HCT116 (cell line): ENCODE measurements at places on chromosomes 13 and 19.

DNA sequence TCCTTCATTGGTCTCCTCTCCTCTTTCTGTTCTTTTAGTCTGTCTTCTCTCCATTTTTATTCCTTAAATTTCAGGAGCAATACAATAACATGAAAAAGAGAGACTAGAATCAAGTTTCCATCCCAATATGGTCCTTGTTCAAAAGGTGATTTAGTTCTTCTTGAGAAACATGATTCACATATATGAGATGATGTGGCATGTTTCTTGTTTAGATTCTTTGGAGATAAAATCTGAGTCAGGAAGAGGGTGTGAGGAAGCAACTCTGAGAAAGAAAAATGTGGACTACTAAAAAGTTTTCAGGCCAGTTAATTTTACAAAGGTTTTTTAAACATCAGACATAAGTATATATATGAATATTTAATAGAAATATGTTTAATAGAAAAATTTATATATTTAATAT is 231.4 kb downstream of the OXGR1 start:
- no peak for DNase-seq

GRCh38 chr13:29154390-29154789 is 334.3 kb downstream of the MTUS2 start:
- DNase-seq: no peak

- no peak for DNase-seq
Observed at GRCh38 chr13:113734099-113734825, 24.8 kb upstream of the TMEM255B start.

DNA sequence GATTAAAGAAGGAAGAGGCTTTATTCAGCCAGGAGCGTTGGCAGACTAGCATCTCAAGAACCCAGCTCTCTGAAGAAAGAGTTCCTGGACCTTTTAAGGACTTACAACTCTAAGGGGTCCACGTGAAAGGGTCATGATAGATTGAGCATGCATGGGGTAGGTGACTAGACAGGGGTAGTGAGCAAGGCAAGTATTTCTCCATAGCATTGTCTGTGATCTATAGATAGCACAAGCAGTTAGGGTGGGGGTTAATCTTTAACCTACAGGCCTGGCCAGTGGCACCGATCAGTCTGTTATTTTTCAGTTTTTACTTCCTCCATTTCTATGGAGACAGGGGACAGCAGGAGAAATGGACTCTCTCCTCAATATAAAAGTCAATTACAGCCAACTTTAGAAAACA is 983.7 kb downstream of the SLITRK1 start:
- no peak for DNase-seq

DNA sequence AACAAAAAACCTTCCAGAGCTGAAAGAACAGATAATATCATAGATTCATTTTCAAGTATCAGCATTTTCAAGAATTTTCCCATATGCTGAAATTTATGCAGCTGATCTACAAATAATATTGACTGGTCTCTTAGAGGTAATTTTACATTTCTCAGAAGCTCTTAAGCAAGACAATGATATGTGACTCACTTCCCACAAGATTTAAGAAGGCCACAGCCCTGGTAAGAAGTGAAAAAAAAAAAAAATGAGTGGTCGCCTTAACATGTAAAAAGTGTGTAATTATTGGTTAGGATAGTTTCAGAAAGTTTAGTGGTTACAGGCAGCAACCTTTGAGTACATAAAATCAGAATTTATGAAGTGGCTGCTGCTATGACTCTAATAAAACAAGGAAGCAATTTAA is 54.5 kb downstream of the NUFIP1 start:
- DNase-seq: no peak

DNA sequence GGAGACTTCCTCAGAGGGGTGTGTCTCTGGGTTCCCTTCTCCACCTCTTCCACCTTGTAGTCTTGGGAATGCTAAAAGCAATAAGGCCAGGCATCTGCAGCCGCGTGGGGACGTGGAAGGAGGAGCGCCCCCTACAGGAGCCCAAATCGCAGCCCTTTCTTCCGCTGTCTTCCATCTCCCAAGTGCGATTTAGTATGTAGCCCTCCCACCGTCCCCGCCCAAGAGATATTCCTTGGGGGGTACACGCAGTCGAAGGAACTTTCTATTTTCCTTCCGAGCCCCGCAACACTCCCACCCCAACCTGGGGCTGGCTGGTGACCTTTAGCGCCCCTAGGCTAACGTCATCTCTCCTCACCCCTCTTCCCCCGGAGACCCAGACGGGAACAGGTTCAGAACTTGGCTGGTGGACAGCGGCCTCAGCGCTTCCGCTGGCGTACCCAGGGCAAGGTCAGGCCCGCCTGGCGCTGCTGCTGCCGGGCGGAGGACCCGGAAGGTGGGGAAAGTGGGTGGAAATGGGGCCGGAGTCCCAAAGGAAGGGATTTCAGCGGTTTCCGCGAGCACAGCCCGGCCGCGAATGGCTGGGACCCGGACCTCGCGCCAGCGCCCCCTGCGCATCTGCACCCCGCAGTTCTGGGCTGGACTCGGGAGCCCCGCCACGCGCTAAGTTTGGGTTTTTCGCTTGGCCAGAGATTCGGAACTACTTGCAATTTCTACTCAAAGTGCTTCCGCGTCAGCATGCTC is 2.1 kb upstream of the PCDH8 start:
- no peak for DNase-seq
